ENCODE measurements at places on chromosomes 3 and 15.

DNA sequence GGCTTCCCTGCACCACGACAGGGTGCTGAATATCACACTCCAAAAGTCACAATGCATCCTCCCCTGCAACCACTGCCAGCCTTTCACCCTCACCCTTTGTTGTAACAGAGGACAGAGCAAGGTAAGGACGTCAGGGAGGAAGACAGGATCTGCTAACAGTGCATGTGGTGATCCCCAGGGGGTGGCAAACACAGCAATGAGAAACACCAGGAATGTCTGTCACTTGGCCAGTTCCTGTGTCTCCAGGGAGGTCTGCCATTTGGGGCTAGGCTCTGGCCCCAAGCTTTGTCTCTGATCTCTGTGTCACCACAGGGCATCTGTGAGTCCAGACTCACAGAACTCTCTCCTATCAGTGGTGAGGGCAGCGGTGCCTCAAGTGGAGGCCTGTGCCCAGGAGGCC, 54.3 kb upstream of the SLC24A5 start:
- no peak for DNase-seq

DNA sequence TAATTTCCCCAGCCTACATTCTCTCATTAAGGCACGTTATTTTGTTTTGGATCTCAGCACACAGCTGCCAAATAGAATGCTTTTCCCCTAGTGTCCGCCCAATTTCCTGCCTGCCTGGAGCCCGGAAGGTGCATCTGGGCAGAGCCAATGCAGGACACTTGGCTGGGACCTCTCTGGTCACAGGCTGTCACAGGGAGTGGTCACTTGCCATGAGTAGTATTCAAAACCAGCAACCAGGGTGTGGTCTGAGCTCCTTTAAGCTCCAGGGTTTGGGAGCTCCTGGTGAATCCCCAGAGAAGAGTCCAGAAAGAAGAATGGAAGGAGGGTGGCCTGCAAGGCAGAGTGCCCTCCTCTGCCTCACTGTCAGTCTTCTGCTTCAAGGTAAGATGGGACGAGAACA, at the start of gene HTR3C:
Gene HTR3C (plus strand): TSS at position 281 of the 400 bp plus-strand sequence. CDS start 34 bp downstream, at position 315.
- DNase-seq, result no peak

GRCh38 chr15:41714291-41714690, 54.1 kb downstream of the MGA start:
- no peak for DNase-seq

DNA sequence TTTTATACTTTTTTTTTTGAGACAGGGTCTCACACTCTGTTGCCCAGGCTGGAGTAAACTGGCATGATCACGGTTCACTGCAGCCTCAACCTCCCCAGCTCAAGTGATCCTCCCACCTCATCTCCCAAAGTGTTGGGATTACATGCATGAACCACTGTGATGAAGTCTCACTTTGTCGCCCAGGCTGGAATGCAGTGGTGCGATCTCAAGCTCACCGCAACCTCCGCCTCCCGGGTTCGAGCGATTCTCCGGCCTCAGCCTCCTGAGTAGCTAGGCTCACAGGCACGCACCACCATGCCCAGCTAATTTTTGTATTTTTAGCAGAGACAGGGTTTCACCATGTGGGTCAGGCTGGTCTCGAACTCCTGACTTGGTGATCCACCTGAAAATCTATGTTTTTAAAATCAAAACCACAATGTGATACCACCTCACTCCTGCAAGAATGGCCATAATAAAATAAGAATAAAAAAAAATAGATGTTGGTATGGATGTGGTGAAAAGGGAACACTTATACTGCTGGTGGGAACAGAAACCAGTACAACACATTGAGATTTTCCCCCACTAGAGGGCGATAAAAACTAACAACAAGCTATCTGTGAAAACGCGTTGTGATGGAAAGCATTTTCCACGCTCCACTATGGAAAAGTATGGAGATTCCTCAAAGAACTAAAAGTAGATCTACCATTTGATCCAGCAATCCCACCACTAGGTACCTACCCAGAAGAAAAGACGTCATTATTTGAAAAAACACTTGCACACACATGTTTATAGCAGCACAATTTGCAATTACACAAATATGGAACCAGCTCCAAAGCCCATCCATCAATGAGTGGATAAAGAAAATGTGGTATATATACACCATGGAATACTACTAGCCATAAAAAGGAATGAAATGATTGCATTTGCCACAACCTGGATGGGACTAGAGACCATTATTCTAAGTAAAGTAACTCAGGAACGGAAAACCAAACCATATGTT, 26.8 kb upstream of the OCA2 start:
- no peak for DNase-seq

GRCh38 chr3:102599819-102600576, 165.2 kb downstream of the ZPLD1 start:
- DNase-seq, result no peak

DNA sequence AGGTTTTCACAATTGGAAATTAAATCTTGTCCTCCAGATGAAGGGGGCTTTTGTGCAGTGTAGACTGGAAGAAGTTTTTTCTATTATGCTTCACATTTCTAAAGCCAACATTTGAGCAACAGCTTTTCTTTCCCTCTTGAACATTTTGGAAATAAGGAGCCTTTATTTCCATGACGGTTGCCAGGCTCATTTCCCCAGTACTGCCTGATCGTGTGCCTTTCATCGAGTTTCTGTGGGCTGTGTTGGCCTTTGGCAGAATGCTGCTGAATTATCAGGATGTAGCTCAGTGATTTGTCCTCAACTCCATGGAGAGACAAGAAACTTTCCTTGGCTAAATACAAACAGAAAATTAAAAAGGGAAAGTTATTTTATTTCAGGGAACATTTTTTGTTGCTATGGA, 314.8 kb upstream of the LRRC3B start:
- no peak for DNase-seq

DNA sequence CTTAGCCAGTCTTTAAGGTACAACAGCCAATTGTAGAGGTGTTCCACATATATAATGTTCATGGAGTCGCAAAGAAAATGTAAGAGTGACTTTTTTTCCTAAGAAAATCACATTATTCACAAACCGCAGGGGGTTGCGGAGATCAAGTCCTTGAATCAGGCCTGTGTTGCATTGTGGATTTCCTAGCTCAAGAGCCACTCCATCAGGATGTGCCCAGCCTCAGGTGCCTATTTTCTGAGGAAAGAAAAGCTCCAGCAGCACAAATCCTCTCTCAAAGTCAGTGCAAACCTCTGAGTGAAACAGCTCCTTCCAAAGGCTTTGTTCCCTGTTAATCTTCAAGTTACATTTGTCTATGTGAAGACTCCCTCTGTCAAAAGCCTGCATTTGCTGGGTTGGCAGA, 349.4 kb downstream of the CLSTN2 start:
- DNase-seq, result no peak

DNA sequence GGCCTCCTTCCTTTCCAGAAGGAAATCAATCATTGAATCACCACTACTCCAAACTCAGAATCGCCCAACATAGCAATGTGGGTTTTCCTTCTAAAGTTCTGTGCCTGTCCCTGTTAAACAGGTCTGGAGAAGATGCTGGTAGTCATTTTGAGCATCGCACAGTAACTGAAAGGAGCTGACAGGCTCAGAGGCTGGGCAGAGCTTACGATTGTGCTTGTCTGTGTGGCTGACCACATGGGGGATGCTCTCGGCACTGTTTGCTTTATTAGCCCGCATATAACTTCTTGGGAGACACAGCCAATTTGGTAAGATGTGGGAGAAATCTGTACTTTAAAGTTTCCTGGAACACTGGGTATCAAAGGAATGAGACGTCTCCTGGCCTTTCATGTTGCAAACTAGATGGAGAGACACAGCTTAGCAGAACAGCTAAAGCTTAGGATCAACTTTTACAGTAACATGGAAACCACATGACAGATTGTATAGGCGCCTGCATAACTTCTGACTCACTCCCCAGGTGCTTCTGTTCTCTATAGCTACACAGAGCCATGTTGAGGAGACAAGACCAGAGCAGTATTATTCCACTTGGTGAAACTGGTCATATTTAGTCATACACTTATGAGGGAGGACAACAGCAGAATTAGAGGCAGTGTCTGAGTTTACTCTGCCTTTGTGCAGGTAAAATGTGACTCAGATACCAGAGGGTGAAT, 374.1 kb downstream of the RORA start:
- DNase-seq, result no peak

GRCh38 chr15:59825901-59826300, 136.8 kb upstream of the BNIP2 start:
- no peak for DNase-seq
